ENCODE measurements at places on chromosomes 11 and 22. TPM values are rescaled to one million over a fixed set of nuclear protein-coding genes. Genes with fewer than 3 reads are reported as not detected.

DNA sequence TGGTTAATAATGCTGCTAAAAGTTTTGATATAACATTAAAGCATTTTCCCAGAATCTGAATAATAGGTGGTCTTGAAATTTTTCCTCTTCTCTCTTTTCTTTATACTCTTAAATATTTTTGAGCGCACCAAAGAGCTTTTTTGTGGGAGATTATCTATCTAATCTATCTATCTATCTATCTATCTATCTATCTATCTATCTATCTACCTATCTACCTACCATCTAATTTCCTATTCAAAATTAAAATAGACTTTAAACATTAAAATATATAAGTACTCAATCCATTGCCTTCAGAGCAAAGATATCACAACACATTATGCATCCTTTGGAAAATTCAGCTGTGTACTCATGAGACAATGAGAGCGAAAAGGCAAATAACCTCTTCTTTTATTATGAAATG is 55.8 kb downstream of the ELMOD1 start:
- DNase-seq, result no peak

DNA sequence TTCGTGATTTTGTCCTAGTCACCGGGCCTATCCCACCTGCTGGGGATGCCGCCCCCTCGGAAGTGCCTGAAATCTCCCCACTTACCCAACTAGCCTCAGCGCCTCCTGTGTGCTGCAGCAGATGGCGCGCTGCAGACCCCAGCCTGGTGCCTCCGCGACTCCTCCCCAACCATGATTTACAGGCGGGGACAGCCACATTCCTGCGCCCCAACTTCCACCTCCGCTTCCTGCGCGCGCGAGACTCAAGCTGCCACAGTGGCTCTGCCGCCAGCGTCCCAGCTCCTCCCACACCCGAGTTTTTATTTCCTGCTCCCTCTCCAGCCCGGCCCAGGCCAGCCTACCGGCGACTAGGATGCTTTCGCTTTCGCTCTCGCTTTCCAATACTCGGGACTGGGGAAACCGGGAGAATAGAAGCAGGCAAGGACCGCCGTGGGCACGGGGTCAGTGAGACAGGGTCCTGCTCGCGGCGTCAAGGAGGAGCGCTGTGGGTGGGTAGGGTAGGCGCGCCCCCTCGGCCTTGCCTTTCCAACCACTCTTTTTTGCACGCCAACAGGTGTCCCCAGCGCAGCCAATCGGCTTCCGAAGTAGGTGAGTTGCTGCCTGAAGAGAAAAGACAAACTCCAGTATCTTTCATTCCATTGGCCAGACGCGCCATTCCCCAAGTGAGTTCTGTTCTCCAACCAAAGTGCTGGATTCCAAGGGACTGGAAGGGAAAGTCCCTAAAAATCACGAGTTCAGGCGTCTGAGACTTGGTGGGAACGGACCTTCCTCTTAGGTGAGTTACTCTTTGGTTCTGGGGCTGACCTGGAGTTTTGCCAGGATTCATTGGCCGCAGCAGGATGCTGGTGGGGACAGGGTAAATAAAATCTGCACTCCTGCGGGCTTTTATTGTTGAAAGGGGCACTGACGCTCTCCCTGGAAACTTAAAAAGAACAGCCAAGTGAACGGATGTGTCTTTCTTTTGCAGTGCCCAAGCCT is at the start of gene FAM111A:
FAM111A (plus strand) TSS at position 327 of the 978 bp plus-strand sequence. CDS start 6,017 bp downstream, outside the sequence.
- DNase-seq, result peak; percentile 74

GRCh38 chr22:22748297-22748743 is 103.9 kb downstream of the GGTLC2 start:
- peak; percentile 10 for DNase-seq

DNA sequence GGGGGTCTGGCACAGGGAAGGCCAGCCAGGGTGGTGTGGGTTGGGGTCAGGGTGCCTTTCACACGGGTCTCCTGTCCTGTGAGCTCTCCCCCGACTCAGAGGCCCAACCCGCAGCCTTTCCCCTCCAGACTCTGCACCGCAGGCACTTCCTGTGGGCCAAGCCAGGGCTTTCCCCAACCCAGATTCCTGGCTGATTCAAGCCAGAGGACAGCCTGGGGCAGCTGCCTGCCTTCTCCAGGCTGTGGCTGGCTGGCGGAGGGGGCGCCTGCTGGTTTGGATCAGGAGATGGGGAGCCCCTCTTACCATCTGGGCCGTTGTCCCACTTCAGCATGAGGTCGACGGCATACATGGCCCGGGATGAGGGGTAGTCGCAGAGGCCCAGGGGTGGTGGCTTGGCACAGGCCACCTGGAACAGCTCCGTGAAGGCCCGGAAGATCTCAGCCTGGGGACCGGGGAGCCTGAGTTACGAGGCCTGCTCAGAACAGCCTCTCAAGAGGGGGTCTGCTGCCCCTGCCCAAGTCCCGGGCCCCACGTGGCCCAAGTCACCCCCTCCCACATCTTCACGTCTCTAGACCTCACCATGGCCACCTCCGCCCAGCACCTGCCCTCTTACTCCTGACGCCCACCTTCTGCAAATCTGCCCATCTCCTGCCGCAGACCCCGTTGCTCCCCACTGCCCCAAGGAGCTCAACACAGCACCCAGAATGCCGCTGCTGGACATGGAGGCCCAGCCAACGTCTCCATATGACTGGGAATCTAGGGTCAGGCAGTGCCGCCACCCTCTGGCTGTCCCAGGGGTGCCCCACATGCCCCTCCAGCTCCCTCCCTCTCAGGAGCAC is 17.3 kb downstream of the TSPO start:
- DNase-seq, result no peak

GRCh38 chr11:3631331-3631730 is 10.5 kb downstream of the ART5 start:
- DNase-seq, result no peak

GRCh38 chr22:41931701-41932269 is 5.2 kb upstream of the TNFRSF13C start:
- DNase-seq, result no peak

DNA sequence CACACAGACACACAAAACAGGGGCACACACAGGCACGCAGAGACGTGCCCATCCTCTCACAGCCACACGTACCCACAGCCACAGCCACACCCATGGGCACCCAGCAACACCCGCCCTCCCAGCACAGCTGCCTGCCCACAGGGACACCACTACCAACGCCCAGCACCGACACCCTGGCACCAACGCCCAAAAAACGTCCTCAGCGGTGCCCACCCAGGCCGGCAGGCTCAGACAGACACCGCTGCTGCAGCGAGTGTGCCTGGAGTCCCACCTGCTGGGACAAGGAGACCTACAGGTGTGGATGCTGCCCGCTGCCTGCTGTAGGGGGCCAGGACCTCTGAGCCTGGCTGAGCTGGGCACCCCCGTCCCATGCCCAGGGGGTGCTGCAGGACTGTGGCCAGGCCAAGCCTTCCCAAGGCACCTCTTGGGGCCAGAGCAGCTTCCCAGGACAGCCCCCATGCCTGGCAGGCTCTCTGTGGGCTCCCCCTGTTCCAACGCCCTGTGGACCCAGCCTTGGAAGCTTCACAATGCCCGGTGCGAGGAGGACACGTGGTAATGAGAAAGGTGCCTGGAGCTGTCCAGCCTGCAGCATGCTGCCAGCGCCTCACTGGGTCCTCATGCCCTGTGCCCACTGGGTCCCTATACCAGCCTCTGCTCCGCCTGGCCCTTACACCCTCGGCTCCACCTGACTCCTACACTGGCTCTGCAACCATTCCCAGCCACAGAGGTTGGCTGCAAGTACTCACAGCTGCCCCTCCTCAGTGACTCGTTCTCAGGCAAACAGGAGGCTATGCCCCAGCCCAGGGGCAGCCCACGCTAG is 45.8 kb upstream of the TH start:
- DNase-seq, result no peak

- no peak for DNase-seq
Observed at GRCh38 chr11:10326012-10326964, 21.4 kb downstream of the ADM start.

DNA sequence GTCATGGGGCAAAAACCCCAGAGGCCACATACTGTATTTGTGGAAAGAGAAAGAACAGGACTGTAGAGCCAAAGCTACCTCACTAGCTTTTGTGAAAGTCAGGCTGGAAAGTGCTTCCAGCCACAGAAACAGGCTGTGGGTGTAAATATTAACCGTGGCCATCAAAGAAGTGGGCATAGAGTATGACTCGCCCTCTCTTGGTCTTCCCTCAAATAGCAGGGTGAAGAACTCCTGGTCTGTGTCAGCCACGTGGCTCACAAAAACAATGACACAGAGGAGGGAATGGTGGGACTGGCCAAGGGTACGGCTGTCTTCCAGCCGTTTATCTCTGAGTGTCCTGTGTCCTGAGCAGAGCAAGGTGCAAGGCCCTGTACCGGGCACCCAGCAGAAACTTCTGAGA is 37.6 kb upstream of the UBASH3B start:
- no peak for DNase-seq

- DNase-seq, result no peak
Observed at GRCh38 chr11:27998552-27998951, 109.4 kb downstream of the KIF18A start.

DNA sequence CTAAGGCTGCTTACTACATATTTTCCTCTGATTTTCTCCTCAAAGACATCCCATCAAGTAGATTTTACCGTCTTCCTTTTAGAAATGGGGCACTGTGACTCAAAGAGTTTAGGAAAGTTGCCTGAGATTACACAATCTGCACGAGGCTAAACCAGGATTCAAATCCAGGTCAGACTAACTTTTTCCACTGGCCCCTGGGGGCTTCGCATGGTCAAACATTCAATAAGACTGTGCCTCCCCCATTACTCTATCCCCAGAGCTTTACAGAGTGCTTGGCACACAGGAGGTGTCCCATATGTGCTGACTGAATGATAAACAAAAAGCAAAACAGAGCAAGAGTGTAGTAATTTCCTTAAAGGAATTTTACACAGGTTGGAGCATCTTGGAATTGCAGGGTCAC is 118.1 kb upstream of the TEAD1 start:
- DNase-seq, result no peak

DNA sequence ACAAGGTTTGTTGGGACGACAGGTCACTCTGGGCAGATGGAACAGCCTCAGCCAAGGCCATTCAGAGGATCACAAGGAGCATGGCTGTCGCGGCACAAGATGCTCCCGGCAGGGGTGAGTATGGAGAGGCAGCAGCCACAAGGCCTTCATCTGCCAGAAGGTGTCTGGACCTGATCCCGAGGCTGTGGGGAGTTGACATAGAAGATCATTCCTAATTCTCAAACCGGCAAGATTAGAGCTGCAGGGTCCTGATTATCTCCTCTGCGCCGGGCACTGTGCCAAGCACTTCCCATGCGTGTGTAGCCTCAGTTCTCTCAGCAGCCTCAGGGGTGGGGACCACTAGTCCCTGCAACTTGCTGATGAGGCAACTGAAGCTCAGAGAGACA is 32.3 kb upstream of the RFPL3 start:
- DNase-seq, result no peak

DNA sequence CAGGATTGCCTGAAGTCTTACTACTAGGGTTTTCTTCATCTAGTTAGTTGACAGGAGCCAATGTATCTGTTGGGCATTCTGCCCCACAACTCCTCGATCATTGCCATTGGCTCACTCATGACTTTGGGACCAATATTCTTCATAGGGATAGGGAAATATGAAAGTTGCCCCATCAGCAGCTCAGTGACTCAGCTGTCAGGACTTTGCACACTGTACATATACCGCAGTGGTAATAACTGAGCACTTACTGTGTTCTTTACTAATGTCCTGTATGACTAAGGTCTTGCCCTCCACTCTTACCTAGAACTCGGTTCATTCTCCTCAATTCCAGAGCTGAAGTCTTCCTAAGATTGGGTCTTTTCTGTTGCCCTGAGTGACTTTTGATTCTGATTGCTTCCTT is 46.8 kb upstream of the PGR start:
- no peak for DNase-seq

GRCh38 chr11:10611979-10612862 is 43.8 kb upstream of the LYVE1 start:
- no peak for DNase-seq

- no peak for DNase-seq
Observed at GRCh38 chr22:26554956-26555355, 35.0 kb downstream of the TPST2 start.

- DNase-seq, result no peak
Observed at GRCh38 chr22:34017205-34017604, 96.9 kb upstream of the LARGE1 start.

DNA sequence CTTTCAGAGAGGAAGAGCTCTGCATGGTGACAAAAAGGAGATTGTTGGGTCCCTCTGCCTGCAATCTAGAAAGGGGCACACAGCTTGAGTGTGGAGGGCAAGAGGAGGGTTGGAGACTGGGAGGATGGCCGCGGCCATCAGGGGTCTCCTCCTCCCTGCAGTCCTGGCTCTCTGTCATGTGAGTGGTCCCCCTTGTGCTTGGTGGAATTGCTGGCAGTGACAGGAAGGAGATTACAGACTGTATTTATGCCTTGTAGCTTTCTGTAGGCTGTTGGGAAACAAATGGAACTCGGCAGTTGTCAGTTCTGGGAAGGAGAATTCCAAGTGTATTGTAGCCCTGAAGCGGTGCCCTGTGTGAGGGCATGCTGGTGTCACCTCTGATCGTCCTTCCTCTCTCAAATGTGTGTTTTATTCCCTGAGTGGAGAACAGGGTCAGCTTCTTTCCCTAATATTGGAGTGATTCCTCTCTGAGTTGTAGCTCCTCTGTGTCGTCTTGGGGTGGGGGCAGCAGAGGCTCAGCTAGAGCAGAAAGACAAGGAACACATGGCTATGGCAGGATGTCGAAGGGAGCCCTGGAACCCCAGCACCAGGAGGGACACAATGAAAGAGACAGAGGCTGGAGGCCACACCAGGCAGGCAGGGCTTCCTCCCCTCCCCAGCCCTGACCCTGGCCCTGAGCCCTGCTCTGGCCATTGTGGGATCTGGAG is 163.1 kb downstream of the PKNOX2 start:
- DNase-seq, result no peak

- no peak for DNase-seq
Observed at GRCh38 chr11:32450372-32450771, 15.0 kb upstream of the WT1 start.

DNA sequence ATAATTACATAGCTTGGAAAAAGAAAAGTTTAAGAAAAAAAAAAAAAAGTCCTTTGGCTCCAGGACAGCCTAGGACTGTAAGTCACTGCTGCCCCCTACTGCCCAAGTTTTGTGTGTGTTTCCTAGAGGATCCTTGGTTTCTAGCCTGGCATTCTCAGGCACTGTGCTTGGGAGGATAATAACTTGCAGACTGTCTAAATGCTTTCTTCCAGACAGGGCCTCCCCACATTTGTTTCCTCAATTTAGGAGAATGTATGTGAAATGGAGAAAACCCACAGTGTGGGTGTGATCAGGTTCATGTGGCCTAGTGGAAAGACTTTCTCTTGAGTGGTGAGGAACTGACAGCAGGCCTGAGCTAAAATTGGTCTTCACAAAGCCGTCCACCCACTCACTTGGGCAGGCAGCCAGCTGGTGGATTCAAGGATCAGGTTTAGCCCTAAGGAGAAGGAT is 191.0 kb downstream of the NAV2 start:
- DNase-seq, result peak; percentile 30

- DNase-seq, result no peak
Observed at GRCh38 chr11:96652516-96652915, 262.7 kb downstream of the JRKL start.

The MN1 gene
- 0.39 TPM for total RNA-seq

The OR56A1 gene
- not detected for total RNA-seq

The GAB4 gene
- total RNA-seq, result 1.6 TPM

The CELSR1 gene
- total RNA-seq, result 0.82 TPM

The DTX4 gene
- 3.5 TPM for total RNA-seq

The GSTT2B gene
- total RNA-seq, result not detected

The CXCR5 gene
- 3.5 TPM for total RNA-seq

The OR52I2 gene
- not detected for total RNA-seq

The TUBGCP6 gene
- 153 TPM for total RNA-seq

Measured in naive thymus-derived CD8-positive, alpha-beta T cell (primary cell).